ENCODE measurements at places on chromosomes 2 and 18. TPM values are rescaled to one million over a fixed set of nuclear protein-coding genes. Genes with fewer than 3 reads are reported as not detected.

DNA sequence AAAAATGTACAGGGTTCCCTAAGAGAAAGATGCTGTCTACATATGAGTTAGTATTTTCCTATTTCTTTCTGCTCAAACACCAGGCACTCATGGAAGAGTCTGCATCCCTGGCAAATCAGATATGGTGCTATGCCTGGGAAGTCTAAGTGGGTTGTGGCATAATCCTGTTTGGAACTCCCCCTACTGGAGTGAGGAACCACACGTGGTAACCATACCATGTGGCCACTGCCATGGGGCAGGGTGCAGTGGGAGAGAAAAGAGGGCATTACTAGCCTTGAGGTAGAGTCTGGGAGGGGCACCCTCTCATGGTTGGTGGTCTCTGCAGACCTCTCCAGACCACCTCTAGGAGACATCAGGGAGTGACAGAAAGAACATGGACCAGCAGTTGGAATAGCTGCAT lies 257.9 kb upstream of the ATP5MC3 start:
- no peak for DNase-seq

The GDF7 gene
- total RNA-seq = 0.32 TPM

- DNase-seq = no peak
Observed at GRCh38 chr2:54642677-54643430, 80.6 kb upstream of the EML6 start.

The STAT4 gene
- 0.57 TPM for total RNA-seq

The LIMS3 gene
- 2.6 TPM for total RNA-seq

The CRYGC gene
- total RNA-seq = not detected

- DNase-seq = no peak
Observed at GRCh38 chr2:229446350-229446749, 175.3 kb upstream of the PID1 start.

GRCh38 chr2:223019390-223019930 lies 32.5 kb upstream of the KCNE4 start:
- no peak for DNase-seq

The TMX3 gene
- 25.7 TPM for total RNA-seq

- DNase-seq = no peak
Observed at GRCh38 chr2:141611981-141612380, 518.8 kb downstream of the LRP1B start.

DNA sequence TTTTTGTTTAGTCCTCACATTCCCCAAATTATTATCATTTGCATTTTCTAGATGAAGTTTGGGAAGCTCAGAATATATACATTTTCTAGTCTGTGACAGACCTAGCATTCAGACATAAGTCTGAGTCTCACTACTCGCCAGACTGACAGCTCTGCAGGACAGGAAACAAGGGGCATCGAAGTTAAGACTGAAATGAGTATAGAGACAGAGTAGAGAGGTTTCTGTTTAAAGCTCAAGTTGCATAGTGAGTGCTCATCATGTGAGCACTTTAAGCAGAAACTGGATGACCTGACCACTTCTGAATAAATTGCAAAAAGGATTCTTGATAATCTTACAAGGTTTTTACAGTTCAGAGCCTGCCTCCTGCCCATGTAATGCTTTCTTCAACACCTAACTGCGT lies 1.1 kb downstream of the HADHB start:
- DNase-seq = no peak

The FAP gene
- 1.3 TPM for total RNA-seq

GRCh38 chr2:11576398-11576797 lies 42.6 kb downstream of the GREB1 start:
- DNase-seq = no peak

GRCh38 chr2:11123001-11123809 lies 32.1 kb upstream of the SLC66A3 start:
- DNase-seq = peak; percentile 29

GRCh38 chr18:5962362-5962761 lies 67.0 kb upstream of the TMEM200C start:
- peak; percentile 38 for DNase-seq

DNA sequence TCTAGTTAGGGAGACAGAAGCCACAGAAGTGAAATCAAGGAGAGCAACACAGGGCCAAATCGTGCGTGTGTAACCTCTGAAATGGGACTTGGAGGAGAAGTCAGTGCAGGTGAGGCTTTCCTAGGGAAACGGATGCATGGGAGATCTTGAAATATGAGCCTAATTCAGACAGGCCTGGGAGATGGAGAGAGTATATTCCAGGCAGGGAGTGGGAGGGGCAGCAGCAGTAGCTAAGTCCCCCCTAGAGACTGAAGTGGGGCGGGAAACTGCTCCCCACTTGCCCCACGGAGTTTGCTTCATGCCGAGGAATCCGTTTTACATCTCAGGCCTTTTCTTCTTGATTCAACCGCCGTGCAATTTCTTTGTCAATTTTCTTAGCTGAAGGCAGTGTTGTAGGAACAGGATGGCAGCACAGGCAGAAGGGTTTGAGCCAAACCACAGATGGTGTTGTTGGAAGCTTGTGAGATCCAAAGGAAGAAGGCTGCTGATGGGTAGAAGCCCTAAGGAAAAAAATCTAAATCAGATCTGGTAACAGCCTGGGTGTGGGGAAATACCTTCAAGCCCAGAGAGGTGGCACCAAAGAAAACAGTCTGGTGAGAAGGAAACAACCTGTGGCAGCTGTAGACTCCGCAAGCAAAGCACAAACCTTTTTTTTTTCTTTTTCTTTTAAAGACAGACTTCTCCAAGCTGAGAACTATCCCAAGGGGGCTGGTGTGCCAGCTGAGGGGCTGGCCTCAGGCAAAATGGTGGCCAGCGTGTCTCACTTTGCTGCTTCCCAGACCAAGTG lies 40.2 kb downstream of the EPAS1 start:
- no peak for DNase-seq

DNA sequence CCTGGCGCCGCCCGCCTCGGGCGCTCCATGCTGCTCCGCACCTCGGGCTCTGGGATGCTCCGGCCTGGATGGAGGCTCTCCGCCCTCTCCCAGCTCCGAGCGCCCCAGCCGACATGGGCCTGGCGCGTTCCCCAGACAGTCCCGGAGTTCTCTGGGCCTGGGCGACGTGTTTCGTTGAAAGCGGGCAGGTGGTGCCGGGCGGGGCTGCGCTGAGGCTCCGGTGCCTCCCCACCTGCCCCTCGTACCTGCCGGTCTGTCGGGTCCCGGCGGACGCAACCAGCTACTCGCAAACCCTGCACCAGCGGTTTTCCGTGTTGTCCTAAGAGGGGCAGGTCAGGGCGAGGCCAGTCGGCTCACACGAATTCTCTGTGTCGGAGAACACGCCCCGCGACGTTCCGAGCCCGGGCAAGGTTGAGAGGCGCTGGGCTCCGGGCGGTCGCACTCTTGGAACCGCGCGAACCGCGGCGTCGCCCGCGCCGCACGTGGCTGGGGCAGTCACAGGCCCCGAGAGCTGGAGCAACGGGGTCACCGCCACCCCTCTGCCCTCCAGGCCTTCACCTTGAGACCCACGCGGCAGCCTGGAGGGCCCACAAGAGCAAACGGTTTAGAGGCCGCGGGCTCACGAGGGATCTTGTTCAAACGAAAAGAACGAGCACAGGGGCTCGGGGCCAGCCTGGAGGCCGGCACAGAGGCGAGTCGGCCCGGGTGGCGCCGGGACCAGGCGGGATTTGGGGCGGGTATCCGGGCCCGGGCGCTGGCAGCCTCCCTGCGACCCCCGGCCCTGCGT lies 4.2 kb upstream of the SIX2 start:
- DNase-seq = peak; percentile 44

DNA sequence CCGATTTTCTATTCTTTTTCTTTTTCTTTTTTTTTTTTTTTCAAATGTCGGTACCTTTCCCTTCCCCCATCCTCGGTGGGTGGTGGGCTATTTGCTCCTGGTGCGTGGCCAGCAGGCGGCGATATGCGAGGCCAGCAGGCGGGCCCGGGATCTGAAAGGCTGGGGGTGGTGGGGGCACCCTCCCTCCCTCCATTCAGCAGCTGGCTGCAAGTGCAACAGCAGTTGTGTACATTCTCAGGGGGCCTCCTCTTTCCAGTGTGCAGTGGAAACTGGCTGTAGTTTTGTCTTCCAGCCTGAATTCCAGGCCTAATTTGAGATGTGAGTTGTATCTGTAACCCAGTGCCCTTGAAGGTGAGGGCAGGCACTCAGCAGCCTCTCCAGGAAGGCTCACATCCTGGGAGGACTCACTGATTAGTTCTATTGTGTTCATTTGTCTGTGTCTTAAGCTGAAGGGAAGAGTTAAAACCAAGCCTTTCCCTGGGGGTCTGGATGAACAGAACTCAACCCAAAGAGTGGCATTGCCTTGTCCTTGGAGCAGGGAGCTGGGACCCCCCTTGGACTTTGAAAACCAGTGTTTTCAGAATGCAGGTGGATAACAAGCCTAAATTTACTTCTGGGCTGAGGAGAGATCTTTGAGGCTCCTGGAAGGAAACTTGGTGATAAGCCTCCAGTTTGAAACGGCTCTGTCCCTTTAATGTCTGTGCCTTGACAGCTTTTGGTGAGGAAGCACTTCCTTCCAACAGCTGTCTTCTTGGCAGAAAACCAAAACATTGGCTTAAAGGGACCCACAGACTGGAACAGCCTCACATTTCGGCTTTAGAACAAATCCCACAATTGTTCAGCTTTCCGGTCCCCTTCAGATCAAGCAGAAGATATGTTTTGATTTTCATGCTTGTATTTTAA lies 3.3 kb downstream of the MYCN start:
- DNase-seq = peak; percentile 57

DNA sequence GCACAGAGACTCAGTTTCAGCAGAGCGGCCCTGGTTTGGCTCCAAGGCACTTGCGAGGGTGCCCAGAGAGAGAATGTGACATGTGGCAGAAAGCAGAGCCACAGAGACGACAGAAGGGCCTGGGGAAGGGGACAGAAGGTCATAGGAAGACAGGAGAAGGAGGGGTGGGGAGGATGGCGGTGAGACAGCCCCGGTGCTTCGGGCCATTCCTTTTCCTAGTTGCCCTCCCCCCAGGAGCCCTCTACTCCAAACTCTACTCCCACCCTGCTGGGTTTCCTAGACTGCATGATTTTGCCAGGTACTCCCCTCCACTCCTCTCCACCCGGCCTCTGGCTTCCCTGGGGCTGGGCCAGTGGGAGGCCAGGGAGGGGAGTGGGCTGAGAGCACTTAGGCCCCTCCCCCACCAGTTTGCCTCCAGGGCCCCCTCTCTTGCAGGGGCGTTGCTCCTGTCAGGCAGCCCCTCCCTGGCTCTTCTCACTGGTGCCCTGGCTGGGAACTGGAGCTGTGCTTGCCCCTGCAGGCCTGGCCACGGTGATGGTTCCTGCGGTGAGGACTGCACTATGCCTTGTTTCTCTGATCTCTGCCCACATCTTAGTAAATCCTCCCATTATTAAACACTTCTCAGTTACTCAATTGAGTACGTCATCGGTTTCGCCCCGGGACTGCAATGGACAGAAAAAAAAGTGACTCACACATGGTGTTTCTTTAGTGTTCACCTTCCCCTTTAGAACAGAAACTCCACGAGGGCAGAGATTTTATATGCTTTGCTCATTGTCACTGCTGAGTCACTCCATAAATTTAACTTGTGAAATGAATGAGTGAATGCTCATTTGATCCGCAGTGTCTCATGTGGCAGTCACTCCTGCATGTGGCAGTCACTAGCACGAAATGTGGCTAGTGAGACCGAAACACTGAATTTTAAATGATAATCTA lies 58.7 kb upstream of the SP3 start:
- peak; percentile 56 for DNase-seq

DNA sequence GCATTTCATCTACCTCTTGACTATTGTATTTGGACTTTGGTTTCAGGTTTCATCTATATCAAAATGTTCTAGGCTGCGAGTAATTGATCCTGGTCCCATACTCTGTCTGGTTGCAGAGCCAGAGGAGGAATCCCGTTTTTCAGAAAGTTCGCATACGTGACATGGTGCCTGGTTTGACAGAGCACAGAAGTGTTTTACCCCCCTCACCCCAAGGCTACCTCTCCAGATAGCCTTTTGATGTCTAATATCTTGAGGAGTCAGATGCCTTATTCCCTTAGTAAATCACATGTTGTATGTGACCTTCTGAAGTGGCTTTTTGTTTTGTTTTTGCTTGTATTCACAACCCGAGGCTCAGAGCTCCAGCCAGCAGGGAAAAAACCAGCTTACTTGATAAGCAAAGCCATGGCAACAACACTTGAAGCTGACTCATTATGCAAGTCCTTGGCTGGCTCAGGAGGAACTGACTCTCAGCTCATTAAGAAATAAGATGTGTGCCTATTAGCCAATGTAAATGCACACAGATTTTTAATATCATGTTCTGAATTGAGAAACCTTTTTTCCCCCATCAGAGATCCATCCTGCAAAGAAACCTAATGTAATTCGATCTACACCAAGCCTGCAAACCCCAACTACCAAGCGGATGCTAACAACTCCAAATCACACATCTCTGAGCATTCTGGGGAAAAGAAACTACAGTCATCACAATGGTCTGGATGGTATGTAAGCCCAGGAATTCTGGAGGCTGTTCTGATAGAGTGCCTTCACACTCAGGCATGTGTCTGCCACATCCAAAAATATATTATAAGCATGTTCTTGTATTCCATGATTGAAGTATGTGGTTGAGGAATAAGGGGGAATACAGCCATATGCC lies 41.4 kb downstream of the OXER1 start:
- DNase-seq = peak; percentile 33

The PARD6G gene
- total RNA-seq = 4.0 TPM

GRCh38 chr2:241859436-241860183 lies 916 bp upstream of the PDCD1 start:
- peak; percentile 77 for DNase-seq

GRCh38 chr2:85245891-85246290 lies 81.9 kb downstream of the TGOLN2 start:
- DNase-seq = no peak

DNA sequence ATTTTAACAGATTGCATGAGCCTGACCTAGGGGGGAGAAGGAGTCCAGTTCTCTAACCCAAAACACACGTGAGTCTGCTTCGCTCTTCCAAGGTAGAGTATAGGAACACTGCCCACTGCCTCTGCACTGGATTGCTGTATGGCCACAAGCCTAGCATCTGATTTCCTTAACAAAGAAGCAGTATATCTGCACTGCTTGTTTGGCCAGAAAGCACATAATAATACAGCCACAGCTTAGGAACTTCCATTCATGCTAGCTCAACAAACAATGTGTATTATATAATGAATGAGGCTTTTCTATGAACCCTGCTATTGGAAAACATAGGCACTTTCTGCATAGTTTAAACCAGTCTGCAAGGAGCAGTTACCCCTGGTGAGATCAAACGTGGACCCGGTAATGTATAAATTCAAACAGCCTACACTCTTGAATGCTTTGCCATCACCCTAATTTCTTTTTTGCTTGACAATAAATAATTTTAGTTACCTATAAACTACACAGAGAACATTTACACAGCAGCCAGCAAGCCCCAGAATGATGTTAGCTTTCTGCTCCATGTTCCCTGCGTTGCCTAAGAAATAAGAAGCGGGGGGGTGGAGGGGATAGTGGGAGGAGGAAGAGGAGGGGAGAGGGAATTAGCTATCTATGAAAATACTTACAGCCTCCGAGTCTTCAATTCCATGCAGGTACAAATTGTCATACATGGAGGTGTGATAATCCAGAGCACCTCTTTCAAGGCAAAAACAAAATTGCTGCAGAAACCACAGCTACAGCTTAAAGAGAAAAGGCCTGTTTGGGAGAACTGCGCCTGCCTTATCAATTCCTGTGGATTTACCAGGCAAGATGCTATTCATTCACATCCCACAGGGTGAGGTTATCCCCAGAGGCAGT lies 125.6 kb downstream of the CACNB4 start:
- DNase-seq = no peak

Measured in left ventricle myocardium superior (tissue), 1 donor.